ENCODE measurements at places on chromosomes 13 and 19.

DNA sequence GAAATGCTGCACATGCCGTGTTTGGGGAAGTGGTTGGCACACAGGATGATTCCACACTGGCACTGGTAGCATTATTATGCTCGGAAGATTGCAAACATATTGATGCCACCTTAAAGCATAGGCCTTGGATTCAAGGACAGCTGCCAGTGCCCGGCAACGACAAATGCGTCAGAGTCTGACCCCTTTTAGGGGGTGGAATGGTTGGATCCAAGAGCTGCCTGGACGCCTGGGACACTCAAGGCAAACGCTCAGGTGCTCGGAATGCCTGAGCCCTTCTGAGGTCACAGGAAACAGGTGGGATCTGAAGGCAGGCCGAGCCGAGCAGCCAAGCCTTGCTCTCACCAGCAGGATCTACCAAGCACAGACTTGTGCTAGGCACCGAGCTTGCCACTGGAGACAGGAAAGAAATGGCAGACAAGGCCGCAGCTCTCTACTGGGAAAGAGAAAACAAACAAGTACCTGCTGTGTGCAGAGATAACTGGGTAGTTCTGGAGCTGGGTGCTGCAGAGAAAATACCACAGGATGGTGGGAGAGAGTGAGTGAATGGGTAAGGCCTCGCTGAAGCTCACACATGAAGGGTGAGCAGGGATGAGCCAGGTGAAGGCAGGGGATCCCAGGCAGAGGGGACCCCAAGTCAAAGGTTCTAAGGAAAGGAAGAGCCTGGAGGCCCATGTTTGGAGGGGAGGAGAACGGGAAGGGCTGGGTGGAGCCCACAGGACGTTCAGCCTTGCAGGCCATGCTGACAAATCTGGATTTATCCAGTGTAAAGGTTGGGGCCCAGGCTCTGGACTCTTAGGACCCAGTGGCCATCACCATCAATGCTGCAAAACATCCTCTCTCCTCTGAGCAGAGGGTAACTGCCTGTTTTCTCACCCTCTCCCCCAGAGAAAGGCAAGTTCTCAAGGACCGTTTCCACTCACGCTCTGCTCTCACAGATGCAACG is 9.2 kb downstream of the RANBP3 start:
- DNase-seq, result no peak

DNA sequence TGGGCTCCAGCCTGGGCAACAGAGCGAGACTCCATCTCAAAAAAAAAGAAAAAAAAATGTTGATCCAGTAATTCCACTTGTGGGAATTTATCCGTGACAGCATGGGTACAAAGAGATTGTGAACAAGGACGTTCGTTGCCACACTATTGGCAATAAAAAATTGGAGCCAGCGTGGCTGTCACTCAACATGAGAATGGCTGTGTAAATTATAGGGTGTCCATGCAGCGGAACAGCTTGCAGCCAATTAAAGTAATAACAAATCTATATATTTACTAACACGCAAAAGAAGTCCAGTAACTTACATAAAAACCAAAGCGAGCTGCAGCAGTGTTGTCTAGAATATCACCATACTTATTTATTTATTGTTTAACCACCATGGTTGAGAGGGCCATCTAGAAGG is 19.3 kb downstream of the DPF1 start:
- DNase-seq, result no peak

DNA sequence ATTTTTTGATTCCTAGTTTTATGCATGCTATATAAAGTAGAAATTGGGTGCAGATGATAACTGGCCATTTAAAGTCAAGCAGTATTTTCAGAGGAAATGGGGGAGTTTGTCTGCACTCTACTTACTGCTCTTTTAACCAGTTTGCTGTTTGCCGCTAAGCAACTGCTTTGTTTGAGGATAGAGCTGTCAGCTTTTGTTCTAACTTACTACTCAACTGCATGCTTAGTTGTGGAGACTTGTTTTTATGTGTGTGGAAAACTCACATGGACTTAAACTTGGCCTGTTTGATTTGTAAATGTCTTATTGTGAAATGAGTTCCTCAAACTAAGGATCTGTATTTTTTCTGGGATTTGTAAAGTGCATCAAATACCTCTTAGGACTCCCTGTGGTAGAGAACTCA is 591.1 kb downstream of the PCDH9 start:
- no peak for DNase-seq

DNA sequence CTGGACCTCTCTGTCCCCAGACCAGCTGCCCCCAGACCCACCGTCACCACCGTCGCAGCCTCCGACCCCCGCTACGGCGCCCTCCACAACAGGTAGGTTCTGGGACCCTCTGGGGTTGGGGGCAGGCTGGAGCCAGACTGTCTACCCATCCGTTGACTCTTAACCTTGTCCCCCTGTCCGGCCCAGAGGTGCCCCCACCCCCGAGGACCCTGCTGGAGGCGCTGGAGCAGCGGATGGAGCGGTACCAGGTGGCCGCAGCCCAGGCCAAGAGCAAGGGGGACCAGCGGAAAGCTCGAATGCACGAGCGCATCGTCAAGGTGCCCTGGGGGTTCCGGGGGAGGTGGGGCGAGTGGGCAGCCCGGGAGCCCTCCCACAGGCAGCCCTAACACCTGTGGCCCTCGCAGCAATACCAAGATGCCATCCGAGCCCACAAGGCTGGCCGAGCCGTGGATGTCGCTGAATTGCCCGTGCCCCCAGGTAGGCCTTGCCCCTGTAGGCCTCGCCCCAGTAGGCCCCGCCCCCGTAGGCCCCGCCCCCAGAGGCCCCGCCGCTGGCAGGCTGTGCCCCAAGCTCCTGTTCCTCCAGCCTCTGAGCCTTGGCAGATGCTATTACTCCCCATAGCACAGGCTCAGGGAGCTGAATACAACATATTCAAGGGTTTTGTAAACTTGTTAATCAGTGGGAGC is 12.9 kb downstream of the CC2D1A start:
- DNase-seq, result no peak

- DNase-seq, result no peak
Observed at GRCh38 chr19:9786342-9786741, 17.8 kb upstream of the ZNF846 start.

DNA sequence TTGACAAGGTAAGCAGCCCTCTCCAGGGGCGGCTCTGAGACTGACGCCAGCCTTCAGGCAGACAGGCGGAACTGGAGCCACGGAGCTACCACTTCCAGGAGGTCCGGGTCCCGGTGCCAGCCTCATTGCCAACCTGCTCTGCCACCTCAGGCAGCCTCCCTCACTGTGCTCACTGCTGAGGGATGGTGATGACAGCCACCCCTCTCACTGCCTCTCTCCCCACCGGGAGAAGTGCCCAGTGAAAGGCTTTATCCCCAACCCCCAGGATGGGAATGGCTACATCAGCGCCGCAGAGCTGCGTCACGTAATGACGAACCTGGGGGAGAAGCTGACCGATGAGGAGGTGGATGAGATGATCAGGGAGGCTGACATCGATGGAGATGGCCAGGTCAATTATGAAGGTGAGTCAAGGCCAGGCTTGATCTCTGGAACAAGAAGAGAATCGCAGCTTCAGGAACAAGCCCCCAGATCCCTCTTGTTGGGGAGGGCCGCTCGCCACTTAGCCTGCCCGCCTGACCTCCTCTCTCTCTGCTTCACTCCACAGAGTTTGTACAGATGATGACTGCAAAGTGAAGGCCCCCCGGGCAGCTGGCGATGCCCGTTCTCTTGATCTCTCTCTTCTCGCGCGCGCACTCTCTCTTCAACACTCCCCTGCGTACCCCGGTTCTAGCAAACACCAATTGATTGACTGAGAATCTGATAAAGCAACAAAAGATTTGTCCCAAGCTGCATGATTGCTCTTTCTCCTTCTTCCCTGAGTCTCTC is 7.6 kb downstream of the CALM3 start:
- no peak for DNase-seq
